ENCODE measurements at places on chromosomes 16 and 17. TPM values are rescaled to one million over a fixed set of nuclear protein-coding genes. Genes with fewer than 3 reads are reported as not detected.

DNA sequence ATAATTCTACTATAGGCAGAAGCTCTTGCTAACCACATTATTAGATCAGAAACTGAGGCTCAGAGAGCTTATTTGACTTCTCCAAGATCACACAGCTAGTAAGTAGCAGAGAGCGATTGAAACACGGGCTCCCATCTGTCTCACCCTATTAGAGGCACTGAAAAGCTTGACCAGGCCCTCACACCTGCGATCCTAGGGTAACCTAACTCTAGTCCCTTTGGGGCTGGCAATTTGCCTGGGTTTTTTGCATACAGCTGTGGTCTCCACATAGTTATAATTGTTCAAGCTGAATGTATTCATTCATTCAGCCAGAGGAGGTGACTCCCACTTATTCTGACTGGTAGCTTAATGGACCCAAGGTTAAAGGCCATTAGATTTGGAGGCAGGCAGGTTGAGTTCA is 121.2 kb downstream of the ANKFN1 start:
- no peak for DNase-seq

DNA sequence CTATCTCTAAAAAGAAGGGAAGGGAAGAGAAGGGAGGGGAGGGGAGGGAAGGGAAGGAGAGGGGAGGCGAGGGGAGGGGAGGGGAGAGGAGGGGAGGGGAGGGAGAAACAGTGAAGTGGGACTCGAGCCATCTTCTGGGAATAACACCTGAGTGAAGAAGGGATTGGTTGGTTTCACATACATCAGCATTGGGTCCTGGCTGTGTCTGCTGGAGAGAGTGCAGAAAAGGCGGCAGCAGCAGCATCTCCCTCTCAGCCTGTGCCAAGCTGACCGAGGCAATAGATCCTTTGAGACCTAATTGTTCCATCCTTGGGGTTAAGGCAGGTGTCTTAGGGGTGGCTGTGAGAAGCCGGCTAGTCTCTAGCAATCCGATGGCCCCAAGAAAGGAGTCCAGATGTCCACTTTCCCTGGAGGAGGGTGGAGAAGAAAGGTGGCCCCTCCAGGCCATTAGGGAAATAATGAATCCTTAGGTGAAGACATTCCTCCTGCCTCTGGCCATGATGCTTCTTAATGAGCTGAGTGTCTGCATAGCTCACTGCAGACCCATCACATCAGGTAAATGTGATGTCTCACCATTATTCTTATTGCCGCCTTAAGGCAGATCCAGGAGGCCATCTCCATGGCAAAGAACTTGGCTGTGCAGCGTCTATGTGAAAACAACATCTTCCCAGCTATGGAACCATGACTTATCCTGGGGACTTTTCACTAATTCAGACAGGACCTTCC is 71.6 kb downstream of the WIPI1 start:
- no peak for DNase-seq

DNA sequence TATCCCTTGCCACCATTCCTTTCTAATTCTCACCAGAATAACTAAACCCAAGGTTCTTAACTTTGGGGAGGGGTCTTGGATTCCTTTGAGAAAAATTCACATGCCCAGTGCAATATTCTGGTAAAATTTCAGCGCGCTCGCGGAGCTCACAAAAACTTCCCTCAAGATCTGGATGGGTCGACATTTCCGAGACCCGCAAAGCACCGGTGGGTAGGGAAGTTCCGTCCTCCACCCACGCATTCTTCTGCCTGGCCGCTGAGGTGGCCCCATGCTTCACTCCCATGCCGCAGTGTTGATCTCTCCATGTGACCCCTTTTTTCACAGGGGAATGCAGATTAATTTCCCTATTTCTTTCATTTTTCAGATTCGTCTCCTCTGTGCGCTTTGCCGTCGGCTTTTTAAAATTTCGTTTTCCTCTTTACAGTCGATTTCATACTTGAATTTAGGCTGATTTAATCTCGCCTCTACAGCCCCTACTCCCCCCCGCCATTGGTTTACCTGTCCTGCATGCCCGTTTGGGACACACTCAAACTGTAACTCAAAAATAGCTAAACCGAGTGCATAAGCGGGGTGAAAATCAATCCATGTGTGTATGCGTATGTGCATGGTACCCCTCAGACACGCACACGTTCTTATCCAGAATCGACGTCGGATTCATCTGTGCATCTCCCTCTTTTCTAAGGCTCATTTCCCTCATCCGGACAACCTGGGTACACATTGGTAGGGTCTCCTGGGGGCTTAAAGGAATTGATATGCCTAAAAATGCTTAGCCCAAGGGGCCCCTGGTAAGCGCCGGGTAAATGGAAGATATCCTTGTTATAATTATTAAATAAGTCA is 1.4 kb upstream of the SP6 start:
- DNase-seq = no peak

DNA sequence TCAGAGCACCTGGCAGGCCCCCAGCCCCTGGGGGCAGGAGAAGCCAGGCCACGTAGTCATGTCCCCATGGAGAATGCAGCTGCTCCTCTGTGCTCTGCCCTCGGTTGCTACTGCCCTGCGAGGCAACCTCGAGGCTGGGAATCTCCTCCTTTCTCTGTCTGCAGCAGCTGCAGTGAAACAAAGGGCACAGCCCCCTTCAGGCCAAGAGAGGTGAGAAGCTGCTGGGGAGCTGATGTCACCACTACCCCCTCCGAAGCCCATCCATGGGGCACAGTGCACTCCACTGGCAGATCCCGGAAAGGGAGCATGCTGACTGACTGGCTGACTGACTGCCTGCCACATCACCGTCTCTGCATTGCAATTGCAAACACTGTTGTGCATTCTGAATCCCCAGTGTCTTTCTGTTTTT is 103.7 kb downstream of the GRIN2A start:
- no peak for DNase-seq

DNA sequence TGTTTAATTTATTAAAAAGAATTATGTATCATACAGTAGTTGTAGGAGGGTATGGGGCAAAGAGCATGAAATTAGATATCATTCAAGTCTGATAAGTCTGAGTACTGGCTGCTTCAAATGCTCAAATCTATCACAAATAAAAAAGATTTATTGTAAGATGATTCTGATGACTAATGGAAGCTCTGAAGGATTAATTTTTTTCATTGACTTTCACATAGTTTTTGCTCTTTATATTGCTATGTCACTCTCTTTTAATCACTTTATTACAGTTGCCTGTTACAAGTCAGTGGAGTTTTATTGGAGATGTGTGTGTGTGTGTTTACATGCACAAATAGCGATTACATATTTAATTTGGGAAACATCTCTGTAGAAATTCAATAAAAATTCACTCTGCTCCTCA is 15.0 kb downstream of the MAP2K4 start:
- DNase-seq = no peak

- DNase-seq = peak; percentile 8
These were observed 119.1 kb downstream of the SDK2 start for GRCh38 chr17:73524941-73525679.

- DNase-seq = peak; percentile 80
These were observed 1.9 kb downstream of the MNT start for GRCh38 chr17:2398655-2399571.

GRCh38 chr17:53475002-53475401 is 347.7 kb upstream of the KIF2B start:
- no peak for DNase-seq

DNA sequence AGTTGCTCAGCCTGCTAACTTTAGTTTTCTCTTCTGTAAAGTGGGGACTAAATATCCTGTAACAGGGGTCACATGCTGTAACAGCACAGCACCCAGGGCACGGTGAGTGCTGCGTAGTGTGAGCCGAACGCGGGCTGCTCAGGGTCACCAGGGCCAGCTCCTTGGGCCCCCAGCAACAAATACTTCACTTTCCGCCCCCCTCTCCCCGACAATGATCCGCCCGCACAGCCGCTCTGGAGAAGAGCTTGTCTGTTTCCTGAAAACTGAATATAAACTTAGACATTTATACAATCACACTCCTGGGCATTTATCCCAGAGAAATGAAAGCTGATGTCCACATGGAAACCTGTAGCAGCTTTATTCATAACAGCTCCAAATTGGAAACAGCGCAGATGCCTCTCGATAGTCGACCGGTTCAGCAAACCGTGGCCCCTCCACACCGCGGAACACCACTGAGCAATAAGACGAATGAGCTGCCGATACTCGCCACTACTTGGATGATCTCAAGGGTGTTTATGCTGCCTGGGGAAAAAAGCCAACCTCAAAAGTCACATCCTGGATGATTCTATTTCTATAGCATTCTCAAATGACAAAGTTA is 267.2 kb downstream of the PARN start:
- DNase-seq = no peak

- no peak for DNase-seq
These were observed 39.9 kb downstream of the BAIAP2 start for GRCh38 chr17:81074875-81075274.

DNA sequence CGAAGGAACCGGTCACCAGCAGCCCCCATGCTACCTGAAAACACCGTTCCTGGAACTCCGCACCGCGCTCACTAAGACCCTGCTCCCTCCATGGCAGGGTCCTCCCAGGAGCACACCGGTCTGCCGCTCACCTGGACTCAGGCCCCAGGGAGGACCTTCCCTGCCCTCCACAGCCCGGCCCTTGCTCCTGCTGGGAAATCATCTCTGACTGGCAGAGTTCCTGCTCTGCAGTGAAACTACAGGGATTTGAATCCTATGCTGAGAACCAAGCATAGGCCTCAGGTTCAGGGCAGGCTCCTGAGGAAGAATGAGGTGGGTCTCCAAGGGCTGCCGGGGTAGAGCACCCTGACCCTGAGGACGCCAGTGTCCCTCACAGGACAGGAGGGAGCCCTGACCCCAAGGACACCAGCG is 88.5 kb downstream of the KCNJ12 start:
- no peak for DNase-seq

DNA sequence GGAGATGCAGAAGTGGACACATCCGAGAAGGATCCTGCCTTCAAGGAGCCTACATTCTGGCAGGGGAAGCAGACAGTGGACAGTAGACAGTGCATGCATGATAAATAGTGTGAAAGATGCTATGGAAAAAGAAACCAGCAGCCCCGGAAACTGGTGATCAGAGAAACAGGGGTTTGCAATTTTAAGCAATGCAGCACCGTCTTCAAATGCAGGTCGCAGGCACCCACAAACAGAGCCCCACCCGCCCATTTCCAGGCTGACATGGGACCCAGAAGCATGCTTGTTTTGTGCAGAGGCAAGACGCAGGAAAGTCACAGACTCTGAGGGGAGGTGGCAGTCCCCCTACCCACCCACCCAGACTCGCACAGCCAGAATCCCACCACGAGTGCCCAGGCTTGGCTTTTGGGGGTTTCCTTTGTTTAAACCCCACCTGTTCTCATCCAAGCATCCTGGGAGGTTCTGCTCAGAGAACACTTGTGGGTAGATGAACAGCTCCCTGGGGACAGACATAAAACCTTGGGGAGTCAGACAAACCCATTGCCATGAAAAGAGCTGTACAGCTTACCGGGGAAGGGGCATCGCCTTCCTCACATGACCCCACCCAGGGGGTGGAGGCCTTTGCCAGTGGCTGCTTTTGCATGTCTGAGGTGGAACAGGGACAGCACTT is 114.3 kb downstream of the MGAT5B start:
- DNase-seq = no peak

DNA sequence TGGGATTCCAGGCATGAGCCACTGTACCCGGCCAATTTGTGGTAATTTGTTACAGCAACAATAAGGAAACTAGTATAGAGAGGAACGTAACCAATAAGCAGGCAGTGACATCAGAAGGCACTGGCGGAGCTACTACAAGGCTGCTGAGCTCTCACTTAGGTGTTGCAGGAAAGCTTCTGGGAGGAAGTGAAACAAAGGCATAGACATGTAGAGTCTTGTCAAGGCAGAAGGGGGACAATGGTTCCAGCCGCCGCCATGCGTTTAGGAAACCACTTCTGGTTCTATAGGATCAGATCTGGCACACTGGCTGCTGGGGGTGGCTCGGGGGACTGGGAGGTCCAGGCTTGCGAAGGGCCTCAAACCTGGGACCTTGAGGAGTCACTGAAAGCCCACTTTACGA is 9.4 kb upstream of the CPSF4L start:
- no peak for DNase-seq

DNA sequence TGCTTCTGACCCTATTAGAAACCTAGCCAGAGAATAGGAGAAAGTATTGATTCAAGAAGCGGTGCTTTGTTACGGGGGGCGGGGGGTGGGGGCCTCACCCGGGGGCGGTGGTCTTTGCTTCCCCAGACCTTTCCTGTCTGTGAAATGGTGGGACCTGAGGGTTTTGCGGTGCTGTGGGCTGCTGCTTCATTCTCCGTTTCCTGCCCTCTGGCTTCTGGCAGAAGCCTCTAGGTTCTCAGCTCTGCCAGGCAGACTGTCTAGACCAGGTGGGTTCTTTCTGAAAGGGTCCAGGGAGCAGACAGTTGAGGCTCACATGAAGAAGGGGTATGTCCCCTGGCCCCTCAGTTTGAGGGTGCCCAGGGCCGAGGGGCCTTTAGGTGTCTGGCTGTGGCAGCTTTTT is 14.0 kb downstream of the GSE1 start:
- DNase-seq = no peak

GRCh38 chr17:8670421-8670820 is 39.9 kb upstream of the MYH10 start:
- DNase-seq = no peak

GRCh38 chr17:40418428-40418706 is 671 bp upstream of the TOP2A start:
- DNase-seq = no peak

GRCh38 chr16:38941-39892 is 14.2 kb downstream of the POLR3K start:
- no peak for DNase-seq

- no peak for DNase-seq
These were observed 91.8 kb downstream of the CYB561 start for GRCh38 chr17:63354256-63354655.

DNA sequence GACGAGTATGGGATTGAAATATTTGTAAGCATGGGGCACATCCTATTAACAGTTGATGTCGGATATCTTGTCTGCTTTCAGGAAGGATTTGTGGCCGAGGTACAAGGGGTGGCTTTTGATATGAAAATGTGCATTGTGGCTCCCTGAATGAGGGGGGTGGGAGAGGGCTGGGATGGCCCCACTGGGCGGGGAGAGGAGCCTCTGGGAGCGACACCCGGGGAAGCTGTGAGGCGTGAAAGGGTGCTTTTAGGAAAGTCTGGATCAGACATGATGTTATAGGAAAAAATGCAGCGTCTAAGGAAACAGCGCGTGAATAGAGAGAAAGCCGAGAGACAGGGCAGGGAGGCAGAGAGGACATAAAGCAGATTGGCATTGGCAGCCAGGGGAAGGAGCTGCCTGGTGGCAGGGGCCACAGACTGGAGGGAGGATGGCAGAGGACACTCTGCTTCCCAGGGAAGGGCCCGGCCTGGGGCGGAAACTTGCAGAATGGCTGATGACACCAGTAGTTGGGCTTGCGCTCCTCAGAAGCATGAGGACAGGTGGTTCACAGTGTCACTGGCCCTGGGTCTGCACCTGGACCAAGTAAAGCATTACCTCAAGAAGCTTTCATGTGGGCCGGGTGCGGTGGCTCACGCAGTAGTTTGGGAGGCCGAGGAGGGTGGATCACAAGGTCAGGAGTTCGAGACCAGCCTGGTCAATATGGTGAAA is 95.7 kb downstream of the NTN1 start:
- DNase-seq = no peak

KRT26 gene
- total RNA-seq = not detected

RNU2-1 gene
- total RNA-seq = 5,263 TPM

RNF167 gene
- 91.8 TPM for total RNA-seq

HAP1 gene
- 0.14 TPM for total RNA-seq

BRICD5 gene
- 13.2 TPM for total RNA-seq

Measured in Right ventricle myocardium inferior (tissue), 1 donor.